ENCODE measurements at places on chromosomes 7 and 10.
A peak's percentile ranks its signal among the peaks of the same experiment; 100 is the strongest.

DNA sequence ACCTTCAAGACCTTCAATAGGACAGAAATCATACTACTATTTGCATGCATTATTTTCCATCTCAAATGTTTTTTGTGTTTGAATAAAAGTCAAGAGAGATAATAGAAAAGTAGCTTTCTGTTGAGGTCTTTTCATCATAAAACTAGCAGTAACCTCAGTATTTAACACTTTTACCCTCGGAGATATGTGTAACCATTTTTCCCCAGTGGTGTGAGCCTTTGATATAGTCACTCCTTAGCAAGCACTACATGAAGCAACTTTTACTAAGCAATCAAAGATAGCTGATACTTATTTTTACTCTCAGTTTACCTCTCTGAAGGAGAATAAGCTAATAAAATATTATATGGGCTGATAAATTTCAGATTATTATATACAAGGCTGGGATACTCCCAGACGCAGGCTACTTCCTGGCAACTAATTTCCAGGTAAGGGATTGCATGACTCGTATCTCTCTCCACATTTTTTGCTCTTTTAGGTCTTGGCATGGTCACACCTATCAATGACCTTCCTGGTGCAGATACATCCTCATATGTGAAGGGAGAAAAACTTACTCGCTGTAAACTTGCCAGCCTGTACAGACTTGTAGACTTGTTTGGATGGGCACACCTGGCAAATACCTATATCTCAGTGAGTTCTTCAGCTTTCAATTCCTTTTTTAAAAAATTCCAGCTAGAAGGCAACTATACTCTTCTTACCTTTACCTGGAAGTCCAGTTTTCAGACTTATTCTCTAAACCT, 91.5 kb upstream of the MXI1 start:
- no peak for DNase-seq

DNA sequence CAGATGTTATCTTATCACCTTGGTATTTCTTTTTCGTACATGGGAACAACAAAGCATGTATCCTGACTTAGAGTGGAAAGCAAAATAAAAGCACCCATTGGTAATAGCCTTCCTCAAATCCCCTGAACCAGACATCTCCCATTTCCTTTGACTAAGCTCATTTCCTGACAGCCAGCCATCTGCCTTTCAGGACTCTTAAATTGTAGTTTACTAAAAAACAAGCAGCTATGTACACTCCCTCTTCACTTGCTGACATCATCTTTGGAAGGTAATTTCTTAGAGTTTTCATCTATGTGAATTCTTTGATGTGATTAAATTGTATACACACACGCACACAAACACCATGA, 40.7 kb downstream of the ARL4A start:
- DNase-seq: no peak

- peak; percentile 70 for DNase-seq
Measured at GRCh38 chr10:93198401-93199131, 124.9 kb downstream of the CYP26A1 start.

DNA sequence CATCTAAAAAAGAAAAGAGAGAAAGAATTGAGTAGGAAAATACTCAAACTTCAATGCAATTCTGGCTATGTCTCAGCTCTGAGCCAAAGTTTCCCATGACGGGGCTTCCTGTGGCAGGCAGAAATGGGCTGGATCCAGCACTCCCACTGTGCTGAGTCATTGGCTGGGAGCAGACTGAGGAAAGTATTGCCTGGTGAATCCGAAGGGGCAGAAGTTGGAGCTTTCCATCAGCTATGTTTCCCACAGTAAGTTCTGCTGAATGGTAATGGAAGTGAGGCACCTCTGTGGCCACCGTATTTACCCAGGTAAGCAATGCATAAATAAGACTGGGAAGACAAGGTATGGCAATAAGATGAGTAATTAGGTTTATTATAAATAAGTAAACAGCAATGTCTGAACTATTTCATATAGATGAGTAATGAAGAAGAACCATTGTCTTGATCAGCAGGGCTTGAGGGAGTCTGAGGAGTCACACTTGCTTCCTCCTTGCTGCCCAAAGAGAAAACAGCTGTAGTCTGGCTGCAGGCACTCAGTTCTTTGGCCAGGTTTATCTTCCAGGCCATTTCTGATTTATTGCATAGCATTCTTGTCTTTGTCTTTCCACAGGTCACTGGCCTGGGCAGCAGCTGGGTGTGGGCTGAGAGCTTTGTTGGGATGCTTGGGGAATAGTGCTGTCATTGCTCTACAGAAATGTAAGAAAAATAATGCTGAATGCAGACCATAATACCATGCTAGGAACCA, 255.3 kb downstream of the DNAJB9 start:
- peak; percentile 37 for DNase-seq

DNA sequence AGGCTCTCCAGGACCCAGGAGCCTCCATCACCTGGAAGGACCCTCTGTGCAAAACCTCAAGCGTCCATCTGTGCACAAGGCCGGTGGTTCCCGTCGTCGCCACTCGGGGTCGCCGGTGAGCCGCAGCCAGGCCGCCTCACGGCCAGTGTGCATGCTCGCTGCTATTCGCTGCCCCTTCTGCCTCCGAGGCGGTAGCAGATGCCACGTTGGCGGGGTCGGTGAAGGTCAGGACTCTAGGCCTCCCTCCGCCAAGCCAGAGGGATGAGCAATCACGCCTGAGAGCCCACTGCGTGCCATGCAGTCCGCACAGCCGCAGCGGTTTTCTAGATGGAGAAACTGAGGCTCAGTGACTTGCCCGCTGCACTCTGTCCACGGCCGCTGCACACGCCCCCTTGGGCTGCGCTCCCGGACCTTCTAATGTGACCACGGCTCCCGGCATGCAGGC, 5.7 kb downstream of the UPK3B start:
- DNase-seq: peak; percentile 65

- DNase-seq: no peak
Measured at GRCh38 chr7:155455132-155455693, 2.7 kb upstream of the EN2 start.
